Ureter (tissue), 1 donor: ENCODE measurements at places on chromosomes 5 and 9. TPM values are rescaled to one million over a fixed set of nuclear protein-coding genes. Genes with fewer than 3 reads are reported as not detected.

- no peak for DNase-seq
Measured at GRCh38 chr5:127865273-127865672, 162.1 kb downstream of the CCDC192 start.

- no peak for DNase-seq
Measured at GRCh38 chr5:160152287-160152686, 33.0 kb upstream of the PWWP2A start.

GRCh38 chr9:79569814-79570447 is 1.8 kb upstream of the TLE4 start:
- DNase-seq: no peak

DNA sequence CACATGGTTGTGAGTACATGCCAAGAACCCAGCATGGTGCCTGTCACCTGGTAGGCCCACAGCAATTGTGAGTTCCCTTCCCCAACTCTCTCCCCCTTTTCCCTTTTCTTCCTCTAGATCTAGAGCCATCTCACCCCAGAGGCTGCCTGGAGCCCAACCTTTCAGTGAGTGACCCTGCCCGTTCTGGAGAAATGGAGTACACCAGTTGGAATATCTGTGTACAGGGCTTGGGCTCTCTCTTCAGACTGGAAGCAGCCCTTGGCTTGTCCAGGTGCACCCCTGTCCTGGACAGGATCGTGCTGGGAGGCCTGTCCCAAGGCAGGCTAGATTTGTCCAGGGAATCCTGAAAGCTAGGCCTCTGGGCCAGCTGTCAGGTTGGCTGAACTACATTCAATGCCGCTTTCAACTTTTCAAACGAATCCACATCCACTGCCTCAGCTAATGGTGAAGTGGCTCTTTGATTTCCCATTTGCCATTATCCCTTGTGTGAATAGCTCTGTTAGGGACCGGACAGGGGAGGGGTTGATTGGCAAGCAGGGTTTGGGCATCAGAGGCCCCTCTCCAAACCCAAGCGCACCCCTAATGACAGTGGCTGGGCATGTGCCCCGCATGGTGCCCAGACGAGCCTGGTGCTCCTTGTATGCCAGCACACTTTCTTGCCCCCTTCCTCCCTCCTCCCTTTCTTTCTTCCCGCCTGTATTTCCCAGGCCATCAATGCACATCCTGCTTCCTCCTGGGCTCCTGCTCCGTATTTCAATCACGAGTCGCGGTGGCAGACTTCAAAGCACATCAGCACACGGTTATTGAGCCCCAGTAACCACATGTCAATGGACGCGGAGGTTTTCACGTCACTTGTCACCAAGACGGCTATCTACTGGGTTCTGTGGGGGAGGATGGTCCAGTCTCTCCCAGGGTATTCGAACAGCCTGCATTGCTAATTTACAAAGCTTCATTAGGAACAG is 211.2 kb downstream of the DAB2IP start:
- no peak for DNase-seq

DNA sequence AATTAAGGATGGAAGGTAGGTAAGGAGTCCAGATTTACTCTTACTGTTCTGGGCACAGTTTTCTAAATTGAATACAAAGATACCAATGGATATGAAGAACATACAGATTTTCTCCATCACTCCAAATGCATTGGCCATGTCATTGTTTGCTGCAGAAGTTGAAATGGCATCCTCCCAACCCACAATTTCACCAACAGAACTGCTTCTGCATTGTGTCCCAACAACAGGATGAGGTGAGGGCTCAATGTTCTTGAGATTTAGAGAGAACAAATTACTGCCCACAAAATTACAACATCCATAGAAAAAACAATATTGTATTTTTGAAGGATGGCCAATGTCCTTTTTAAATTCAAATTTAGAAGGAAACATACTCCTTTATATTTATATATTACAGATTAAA is 88.9 kb downstream of the NUDT12 start:
- DNase-seq: no peak

DNA sequence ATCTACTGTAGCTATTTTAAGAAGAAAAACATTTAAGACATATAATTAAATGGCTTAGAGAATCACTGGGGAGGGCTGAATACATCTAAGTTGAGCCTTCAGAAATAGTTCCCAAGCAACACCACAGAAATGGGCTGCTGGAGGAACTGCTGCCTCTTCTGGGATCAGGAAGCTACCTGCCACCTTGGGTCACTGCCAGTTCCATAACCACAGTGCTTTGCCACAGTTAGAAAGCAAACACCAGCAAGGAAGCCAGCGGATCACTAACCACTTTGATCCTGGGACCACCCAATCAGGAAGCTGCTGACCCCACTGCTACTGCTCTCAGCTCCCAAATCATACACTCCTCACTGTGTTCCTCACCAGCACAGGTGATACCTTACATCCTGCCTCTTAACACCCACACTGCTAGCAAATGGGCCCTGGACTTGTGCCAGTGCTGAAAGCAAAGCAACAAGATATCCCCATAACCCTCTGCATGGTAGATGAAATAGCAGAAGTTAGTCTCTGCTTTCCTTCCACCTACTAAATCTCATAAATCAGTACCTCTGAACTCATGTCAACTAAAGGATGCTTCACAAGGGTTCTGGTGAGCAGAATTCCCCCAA is 346.9 kb downstream of the DEPDC1B start:
- DNase-seq: no peak

DNA sequence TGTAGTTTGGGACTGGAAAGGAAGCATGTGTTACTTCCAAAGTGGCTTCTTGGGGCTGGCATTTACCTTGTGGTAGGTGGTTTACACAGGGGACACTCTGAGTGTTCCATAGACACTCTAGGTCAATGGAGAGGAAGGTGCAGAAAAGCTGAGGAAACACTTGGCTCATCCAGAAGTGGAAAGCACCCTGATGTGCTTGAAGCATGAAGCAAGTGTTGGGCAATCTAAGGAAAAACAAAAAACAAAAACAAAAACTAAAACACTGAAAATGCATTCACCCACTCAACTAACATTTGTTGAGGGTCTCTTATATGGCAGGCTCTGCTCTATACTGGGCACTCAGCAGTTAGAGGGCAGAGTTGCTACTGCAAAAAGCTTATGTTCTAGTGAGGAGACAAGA is 2.9 kb upstream of the ERAP2 start:
- DNase-seq: no peak

DNA sequence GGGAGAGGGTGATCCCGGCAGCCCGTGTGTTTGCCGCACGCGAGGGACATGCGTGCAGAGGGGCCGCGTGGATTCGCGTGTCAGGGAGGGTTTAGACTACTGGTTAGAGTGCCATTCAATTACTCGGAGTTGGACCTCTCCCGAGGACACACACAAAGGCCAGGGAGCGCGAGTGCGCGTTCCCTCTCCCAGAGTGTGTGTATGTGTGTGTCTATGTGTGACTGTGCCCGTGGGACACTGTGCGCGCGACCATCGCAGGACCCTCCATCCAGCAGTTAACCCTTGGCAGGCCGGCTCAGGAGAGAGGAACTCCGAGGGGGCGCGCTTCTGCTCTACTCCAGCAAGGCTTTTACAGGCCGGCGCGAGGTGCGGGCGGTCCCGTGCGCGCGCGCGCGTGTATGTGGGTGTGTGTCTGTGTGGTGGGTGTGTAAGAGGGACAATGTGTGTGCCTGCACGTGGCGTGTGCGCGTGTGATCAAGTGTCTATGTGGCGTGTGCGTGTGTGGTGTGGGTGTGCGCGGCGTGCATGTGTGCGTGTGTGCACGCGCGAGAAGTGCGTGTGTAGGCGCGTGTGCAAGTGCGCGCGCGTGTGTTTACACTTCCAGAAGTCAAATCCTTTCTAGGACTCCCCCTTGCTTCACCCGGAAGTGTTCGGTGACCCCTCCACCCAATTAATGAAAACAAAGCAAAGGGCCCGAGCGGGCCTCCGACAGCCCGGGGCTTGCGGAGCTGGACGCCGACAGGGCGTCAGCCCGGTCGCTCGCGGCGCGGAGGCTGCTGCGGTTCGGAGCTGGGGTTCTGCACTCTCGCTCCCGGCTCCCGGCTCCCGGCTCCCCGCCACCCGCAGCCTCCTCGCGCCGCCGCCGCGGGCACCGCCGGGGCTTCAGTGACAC is 75.3 kb upstream of the TBCA start:
- peak; percentile 57 for DNase-seq

DNA sequence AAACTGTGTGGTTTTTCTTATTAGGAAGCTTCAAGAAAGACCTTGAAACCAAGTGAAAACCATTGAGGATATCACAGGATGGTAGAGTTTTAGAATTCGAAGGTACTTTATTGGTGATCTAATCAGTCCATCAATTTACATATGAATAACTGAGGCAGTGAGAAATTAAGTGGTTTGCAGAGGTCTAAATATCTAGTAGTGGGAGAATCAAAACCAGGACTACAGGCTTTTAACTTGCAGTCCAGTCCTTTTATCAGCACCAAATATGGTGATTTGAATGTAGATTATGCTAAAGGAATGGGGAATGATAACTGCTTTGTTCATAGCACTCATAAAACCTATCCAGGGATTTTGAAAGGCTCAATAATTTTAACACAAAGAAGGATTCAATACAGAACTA is 85.8 kb downstream of the ZSWIM6 start:
- DNase-seq: no peak

DNA sequence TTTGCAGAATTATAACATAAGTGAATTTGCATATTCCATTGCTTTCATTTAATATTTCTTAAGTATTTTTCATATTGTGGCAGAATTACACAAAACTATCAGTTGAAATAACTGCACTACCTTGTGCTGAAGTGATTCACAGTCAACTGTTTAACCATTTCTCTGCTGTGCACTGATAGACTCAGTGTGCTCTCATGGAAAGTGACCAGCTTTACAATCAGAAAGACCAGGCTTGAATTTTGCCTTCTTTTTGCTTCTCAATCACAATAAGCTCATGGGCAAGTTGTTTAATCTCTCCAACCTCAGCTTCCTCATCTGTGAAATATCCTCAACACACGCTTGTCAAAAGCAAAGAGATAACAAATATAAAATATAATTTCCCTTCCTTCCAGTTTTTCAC is 18.3 kb downstream of the CDK5RAP2 start:
- DNase-seq: no peak

DNA sequence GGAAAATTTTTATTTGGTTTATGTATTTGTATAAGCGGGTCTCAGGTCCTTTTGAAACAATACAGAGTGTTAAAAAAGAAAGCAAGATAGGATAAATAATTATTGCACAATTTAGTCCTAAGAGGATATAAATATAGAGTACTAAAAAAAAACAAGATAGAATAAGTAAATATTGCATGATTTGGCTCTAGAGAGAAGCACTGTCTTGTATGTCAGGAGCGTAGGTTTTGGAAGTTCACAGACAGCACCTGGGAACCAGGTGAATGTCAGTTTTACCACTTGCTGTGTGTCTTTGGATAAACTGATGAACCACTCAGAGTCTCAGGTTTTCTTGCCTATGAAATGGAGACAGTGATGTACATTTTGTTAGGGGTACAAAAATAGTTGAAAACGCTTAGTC is 266.2 kb upstream of the ADAMTSL1 start:
- DNase-seq: no peak

DNA sequence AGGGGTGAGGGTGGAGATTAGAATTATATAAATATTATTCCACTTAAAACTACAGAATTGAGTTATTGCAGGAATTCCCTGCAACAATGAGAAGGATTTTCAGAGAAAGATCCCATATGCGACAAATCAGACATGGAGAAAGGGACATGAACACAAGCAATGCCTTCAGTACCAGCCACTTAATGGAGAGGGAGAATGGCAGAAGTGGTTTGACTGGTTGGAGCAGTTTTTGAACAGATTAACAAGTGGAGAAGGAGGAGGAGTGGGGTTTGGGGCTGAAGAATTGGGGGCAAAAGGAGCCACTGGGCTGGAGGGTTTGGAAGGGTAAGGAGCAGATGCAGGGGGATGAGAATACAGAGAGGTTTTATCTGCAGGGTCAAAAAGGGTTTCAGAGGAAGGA is 620.9 kb upstream of the PTPRD start:
- DNase-seq: no peak

DNA sequence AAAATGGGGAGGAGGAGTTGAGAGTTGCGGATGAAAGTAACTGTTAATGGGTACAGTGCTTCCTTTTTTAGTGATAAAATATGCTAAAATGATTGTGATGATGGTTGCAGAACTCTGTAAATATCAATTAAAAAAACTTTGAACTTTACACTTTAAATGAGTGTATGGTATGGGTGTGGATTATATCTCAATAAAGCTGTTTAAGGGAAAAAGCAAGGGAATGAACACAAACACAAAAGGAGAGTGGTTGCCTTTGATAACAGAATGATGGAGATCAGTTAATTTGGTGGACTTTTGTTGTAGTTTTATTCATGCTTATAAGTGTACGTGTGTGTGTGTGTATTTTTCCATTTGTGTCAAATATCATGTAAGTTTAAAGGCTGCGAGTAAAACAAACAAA is 186.1 kb downstream of the ZNF608 start:
- DNase-seq: no peak

GRCh38 chr5:138944527-138945322 is 69.6 kb upstream of the LRRTM2 start:
- no peak for DNase-seq

DNA sequence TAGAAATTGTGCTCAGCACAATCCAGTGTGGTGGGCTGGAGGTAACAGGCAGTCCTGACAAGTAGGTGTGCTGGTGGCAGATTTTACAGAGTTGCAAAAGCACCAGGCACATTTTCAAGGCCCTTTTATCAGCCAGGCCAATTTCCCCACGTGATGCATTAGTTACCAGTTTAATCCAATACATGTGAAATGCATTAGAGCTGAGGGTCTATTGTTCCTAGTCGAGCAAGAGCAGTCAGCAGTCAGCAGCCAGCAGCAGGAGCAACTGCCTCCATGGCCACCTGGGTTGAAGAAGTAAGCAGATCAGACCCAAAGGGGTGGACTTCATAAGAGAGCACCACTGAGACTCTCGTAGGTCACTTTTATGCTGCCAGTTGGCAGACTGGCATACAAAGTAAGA is 76.7 kb downstream of the EPB41L4A start:
- no peak for DNase-seq

- DNase-seq: no peak
Measured at GRCh38 chr5:33362915-33363314, 77.8 kb upstream of the TARS1 start.

GRCh38 chr5:156328766-156329165 is 1.8 kb downstream of the SGCD start:
- no peak for DNase-seq

DNA sequence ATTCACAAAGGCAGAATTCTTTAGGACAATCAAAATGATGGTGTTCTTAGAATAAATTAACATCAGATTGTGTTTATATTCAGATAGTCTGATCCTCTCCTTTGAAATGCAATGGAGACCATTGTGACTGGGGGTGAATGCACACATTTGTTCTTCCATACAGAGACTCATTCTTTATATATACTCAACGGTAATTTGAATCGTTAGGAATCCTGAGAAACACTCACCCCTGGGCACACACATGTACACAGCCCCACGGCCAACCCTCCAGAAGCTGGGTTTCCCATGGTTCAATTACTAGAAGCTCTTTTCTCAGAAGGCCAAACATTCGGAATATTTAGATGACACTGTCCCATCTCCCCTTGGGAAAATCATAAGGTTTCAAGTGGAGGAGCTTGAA is 57.5 kb upstream of the EPB41L4B start:
- DNase-seq: no peak

- no peak for DNase-seq
Measured at GRCh38 chr5:23825196-23825595, 317.8 kb downstream of the PRDM9 start.

SLC22A5 gene
- total RNA-seq: 23.2 TPM

WDR38 gene
- total RNA-seq: not detected

PNPLA7 gene
- total RNA-seq: 9.7 TPM

HTR1A gene
- 1.8 TPM for total RNA-seq

LMBRD2 gene
- total RNA-seq: 23.7 TPM

RASGRF2 gene
- 11.7 TPM for total RNA-seq

ACOT12 gene
- total RNA-seq: not detected
